ENCODE measurements at places on chromosomes 4 and X.

DNA sequence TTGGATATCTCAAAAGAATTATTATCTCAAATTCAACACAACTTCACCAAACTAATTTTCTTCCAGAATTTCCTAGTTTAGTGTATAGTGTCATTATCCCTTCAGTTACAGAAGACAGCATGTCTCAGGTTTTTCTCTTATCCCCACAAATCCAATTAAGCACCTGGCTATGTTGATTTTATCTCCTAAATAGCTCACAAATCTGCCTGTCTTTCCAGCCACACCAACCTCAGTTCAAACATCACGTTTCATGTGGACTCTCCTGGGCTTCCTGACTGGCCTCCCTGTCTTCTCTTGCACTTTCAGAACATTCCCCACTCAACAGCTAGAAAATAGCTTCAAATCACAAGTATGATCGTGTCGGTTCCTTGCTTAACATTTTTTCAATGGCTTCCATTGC, 14.8 kb downstream of the STK32B start:
- no peak for DNase-seq

GRCh38 chr4:34800953-34801352, 1443.4 kb downstream of the ARAP2 start:
- no peak for DNase-seq

GRCh38 chr4:111631215-111631999, 513.8 kb upstream of the FAM241A start:
- DNase-seq: no peak

- no peak for DNase-seq
Measured at GRCh38 chr4:87406462-87406861, 15.5 kb upstream of the HSD17B11 start.

GRCh38 chrX:65697915-65698796, 30.7 kb downstream of the MSN start:
- peak; percentile 85 for DNase-seq
